ENCODE measurements at places on chromosomes 7 and 10. TPM values are rescaled to one million over a fixed set of nuclear protein-coding genes. Genes with fewer than 3 reads are reported as not detected.

SLC16A9 gene
- total RNA-seq, result 7.8 TPM

PRR15 gene
- 2.1 TPM for total RNA-seq

PAX4 gene
- not detected for total RNA-seq

LDB3 gene
- under 0.01 TPM for total RNA-seq

LBX1 gene
- total RNA-seq, result not detected

TSPAN13 gene
- 32.6 TPM for total RNA-seq

SEMA4G gene
- total RNA-seq, result 0.51 TPM

NUTM2D gene
- total RNA-seq, result 2.4 TPM

GRM3 gene
- total RNA-seq, result not detected

PNLIP gene
- total RNA-seq, result under 0.01 TPM

NKX1-2 gene
- 2.1 TPM for total RNA-seq

CLCN1 gene
- under 0.01 TPM for total RNA-seq

C7orf33 gene
- total RNA-seq, result not detected
